ENCODE measurements at places on chromosomes 6 and 20. TPM values are rescaled to one million over a fixed set of nuclear protein-coding genes. Genes with fewer than 3 reads are reported as not detected.

LKAAEAR1 gene
- total RNA-seq: under 0.01 TPM

- DNase-seq: no peak
Measured at GRCh38 chr20:44644667-44645131, 6.8 kb downstream of the ADA start.

- no peak for DNase-seq
Measured at GRCh38 chr6:104281370-104281769, 578.3 kb downstream of the HACE1 start.

GRCh38 chr20:50040432-50041245 lies 57.9 kb downstream of the SNAI1 start:
- no peak for DNase-seq

SLC22A7 gene
- total RNA-seq: not detected

BEND6 gene
- 13.4 TPM for total RNA-seq

CCHCR1 gene
- total RNA-seq: 14.7 TPM

All from fibroblast of villous mesenchyme (primary cell).